Suppressor macrophage (primary cell): ENCODE measurements at places on chromosomes 1 and 21.
A peak's percentile ranks its signal among the peaks of the same experiment; 100 is the strongest.

DNA sequence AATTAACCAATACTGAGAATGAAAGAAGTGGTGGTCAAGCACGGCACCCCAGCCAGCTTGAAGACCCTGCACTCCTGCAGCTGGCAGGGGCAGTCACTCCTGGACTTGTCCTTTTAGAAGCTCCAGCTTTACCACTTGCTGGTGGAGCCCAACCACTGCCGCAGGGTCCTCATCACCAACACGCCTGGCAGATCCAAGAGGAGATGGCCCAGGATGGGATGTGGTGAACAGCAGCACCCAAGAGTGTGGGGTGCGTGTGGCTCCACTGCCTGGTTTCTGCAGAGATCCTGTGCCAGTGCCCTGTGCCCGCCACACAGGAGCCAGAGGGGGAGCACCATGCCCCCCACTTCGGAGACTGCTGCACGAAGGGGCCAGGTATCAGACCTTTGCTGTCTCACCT is 13.5 kb downstream of the CR1L start:
- no peak for DNase-seq

- no peak for DNase-seq
Measured at GRCh38 chr1:1144843-1145546, 28.7 kb upstream of the TTLL10 start.

DNA sequence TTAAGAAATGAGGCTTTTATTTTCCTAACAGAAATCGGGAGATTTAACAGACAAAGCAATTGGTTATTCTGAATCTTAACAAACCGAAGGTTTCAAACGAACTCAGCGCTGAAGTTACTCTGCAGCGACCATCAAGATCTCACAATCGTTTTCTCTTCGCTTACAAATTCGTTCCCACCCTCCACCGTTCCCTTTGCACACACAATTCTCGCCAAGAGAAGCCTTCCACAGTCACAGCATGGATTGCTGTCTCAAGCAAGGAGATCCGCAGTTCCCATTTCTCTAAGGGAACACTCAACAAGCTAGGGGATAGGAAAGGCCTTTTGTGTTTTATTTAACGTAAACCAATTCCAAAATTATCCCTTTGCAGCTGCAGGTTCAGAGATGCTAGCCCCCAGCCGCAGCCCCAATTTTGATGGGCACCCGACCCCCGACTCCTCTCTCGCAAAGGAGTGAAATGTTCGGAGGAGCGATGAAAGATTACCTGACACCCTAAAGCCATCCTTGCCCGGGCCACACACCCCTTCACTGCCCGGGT is 755 bp downstream of the FBXO42 start:
- DNase-seq = peak; percentile 61

DNA sequence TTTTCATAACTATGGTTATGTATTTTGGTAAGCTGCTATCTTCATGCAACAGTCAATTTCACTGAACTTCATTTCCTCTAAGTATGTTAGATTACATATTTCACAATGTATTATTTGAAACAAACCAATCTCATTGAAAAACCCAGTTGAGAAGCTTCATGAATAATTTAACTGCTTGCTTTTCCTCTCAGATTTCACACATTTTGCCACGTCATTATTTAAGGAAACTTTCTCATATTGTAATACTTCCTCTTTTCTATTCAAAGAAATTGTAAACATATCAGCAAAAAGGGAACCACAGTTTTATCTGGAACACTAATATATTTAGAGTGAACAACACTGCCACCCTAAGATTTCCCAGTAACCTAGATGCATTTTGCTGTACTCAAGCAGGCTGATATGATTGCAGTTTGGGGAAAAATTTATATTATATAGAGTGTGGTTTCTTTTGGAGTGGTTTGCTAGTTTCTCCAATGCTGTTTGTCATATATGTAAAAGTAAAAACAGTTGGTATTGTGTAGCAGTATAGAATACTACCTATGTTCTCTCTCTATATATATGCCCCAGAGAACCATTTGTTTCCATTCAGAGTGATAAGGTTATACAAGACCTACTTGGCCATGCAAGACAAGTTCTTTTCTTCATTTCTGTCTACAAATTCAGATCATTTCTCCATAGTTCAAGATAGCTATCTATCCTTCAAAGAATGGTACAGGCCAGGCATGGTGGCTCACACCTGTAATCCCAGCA is 28.4 kb upstream of the AHCTF1 start:
- DNase-seq = peak; percentile 96

- no peak for DNase-seq
Measured at GRCh38 chr1:9927259-9927658, 15.9 kb downstream of the LZIC start.

DNA sequence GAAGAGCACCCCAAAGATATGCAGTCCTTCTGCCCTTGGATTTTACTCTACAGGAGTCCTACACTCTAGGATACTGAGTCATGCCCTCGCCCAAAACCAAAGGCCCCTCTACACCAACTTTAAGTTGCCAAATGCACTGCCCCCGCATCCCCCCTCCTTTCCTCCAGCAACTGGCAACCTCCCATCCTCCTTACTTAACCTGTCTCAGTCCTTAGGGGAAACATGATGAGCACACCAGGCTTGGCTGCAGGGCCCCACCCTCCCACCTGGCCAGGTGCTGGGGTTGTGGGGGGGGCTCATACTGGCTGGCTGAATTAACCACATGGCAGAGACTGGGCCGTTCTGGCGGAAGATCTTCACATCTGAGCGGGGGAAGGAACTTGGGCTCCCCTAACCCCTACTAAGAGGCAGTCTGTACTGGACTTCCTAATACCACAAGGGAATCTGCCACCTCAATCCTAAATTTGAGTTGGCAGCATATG is 1.2 kb downstream of the HDGF start:
- peak; percentile 46 for DNase-seq

DNA sequence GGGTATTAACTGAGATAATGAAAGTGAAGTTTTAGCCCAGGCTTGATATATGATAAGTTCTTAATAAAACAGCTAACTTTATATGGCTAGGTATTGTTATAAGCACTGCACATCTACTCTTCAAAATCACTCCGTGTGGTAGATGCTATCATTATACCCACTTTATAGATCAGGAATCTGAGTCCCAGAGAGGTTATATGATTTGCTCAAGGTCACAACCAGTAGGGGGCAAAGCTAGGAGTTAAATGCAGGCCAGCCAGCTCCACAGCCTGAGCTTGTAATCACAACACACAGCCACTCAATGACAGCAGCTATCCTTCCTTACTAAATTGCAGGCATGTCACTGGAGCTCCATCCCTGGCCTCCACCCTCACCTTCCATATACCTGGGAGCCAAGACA is 115.8 kb downstream of the CAPN8 start:
- DNase-seq = no peak

- DNase-seq = no peak
Measured at GRCh38 chr1:178353524-178353923, 143.2 kb downstream of the CLEC20A start.

- DNase-seq = no peak
Measured at GRCh38 chr1:4699376-4700301, 45.2 kb downstream of the AJAP1 start.

GRCh38 chr1:216064643-216065042 is 358.6 kb downstream of the USH2A start:
- DNase-seq = no peak

DNA sequence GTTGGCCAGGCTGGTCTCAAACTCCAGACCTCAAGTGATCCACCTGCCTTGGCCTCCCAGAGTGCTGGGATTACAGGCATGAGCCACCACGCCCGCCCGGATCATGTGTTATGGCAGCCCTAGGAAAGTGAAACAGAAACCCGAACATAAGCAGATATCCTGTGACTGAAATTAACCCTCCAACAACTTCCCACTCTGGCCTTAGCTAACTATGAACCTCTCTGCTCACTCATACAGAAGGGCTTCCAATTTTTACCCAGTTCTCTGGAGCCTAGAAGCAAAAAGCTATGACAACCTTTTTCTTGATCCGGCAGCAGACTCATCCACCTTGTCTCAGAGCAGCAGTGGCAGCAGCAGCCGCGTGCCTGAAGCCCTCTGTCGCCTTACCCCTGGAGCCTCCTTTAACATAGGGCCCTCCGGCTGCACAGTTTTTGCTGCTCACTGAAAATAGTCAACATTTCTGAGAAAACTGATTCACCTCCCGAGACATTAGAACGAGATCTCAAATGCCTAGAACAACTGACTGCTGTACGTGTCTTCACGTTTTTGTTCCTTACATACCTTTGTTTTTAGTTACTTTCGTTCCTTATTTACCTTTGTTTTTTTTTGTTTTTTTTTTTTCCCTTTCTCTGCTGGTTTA is 9.3 kb downstream of the CBR1 start:
- DNase-seq = peak; percentile 83

DNA sequence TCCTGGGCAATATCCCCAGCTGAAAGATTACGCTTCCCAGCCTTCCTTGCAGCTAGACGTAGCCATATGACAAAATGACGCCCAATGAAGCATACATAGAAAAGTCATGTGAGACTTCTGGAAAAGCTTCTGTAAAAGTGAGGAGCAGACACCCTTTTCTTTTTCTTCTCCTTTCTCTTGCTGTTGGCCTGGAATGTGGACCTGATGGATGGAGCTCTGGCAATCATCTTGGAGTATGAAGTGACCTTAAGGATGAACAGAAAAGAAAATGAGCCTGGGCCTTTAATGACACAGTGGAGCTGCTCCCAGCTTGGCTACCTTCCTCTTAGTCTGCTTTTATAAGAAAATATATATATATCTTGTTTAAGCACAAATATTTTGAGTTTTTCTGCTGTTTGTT is 24.8 kb downstream of the BATF3 start:
- no peak for DNase-seq

- no peak for DNase-seq
Measured at GRCh38 chr1:210124736-210125135, 107.9 kb upstream of the SERTAD4 start.

DNA sequence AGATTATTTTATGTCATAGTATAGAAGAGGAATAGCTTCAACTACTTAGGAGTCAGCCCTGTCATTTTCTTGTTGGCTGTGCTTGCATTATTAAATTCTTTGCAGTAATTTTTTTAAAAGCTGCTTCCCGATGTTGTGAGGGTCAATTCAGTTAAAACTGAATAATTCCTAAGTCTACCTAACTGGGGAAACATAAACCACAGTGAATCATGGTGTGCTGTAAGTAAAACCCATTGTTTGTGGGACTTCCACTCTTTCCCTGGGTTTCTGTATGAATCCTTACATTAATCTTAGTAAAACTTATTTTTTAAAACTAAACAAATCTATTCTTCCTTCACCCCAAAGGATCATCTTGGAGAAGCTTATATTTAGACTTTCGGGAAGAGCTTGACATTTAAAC is 4.4 kb downstream of the SUCO start:
- DNase-seq = no peak

DNA sequence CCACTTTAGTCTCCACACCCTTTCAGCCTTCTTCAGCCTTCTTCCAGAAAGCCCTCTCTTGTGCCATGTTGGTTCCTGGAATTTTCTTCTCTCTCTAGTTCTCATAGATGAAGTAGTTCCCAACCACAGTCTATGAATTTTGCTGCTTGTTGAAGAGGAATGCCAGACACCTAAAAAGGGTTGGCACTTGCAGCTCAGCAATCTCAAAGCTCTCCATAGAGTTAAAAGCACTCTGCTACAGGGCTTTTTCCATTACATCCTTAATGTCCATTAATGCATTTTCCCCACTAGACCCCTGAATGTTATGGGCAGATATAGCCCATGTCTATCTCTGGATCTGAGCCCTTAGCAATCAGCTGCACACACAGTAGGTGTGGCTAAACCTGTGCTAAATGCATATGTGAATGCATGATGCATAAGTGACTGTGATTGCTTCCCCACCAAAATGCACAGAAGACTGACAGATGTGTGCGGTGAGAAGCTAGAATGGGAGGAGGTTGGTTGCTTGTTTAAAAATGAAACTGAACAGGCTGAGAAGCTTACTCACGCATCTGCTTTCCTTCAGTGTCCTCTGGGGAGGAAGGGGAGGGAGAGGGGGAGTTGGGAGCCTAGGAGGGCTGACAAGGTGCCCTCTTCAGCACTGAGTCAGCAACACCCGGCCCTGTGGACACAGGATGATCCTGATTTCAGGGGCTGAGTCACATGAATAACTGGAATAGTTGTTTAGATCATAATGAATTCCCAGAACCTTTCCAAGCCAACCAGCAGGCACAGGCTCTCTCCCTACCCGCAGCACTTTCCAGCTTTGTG is 146.1 kb upstream of the FGGY start:
- DNase-seq = no peak

- peak; percentile 38 for DNase-seq
Measured at GRCh38 chr21:42653231-42654061, at the start of gene PDE9A. Gene PDE9A (plus strand): TSS chr21:42653621. CDS start chr21:42653815, 194 bp downstream.

- peak; percentile 35 for DNase-seq
Measured at GRCh38 chr1:31843506-31843905, 27.7 kb upstream of the SPOCD1 start.

DNA sequence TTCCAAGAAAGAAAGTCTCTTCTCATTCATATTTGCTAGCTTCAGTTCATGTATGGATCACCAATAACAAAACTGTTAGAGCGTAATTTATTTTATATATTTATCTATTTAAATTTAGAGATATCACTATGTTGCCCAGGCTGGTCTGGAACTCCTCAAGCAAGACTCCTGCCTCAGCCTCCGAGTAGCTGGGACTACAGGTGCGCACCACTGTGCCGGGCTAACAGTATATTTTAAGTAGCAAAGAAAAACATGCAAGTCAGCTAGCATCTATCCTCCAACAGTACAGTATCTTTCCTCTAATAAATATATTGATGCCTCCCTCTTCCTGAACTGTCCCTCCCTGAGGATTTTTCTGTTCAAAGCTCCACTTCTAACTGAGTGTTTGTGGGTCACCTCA is 21.5 kb downstream of the INPP5B start:
- DNase-seq = no peak

- DNase-seq = peak; percentile 30
Measured at GRCh38 chr1:66436378-66437135, 97.4 kb upstream of the SGIP1 start.

- no peak for DNase-seq
Measured at GRCh38 chr1:214537872-214538473, 13.4 kb downstream of the PTPN14 start.

DNA sequence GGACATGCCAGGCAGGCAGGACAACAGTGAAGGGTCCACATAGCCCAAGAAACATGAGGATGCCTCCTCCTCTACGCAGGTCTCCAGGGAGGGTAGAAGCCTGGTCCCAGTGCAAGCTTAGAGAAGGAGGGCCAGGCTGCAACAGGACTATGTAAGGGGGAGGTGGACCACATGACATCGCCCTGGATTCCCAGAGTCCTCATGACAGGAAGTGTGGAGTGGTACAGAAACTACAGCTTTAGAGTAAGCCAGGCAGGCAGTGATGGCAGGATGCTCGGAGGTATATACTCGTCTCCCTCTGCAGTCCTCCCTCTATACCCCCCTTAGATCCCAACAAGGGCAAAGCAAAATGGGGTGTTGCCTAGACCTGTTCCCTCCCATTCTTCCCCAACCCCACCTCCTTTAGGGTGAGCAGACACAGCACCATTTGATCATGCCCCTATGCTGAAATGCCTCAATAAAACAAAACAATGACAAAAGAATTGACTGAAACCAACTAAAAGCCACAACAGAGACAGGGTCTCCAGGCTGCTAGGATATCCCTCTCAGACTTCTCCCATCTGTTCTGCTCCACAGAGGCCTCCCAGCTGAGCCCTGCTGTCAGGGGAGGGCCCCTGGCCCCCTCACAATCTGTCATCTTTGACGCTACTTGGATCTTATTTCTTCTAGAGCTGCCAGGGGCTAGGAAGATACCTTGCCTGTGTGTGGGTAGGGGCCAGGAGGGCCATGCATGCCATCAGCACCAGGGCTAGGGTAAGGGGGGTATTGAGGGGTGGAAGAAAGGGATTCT is 13.1 kb downstream of the FAM78B start:
- DNase-seq = no peak

- no peak for DNase-seq
Measured at GRCh38 chr1:40252601-40253000, 4.9 kb downstream of the TMCO2 start.
